ENCODE measurements at places on chromosomes 1 and 21.

GRCh38 chr1:32350785-32351398 is 11.4 kb downstream of the FAM229A start:
- peak; percentile 79 for DNase-seq

GRCh38 chr21:34936883-34937563 is 112.1 kb downstream of the RUNX1 start:
- DNase-seq: no peak

- DNase-seq: no peak
Measured at GRCh38 chr1:30780409-30780808, 22.8 kb upstream of the LAPTM5 start.

GRCh38 chr21:42651515-42652401 is 1.7 kb upstream of the PDE9A start:
- no peak for DNase-seq

DNA sequence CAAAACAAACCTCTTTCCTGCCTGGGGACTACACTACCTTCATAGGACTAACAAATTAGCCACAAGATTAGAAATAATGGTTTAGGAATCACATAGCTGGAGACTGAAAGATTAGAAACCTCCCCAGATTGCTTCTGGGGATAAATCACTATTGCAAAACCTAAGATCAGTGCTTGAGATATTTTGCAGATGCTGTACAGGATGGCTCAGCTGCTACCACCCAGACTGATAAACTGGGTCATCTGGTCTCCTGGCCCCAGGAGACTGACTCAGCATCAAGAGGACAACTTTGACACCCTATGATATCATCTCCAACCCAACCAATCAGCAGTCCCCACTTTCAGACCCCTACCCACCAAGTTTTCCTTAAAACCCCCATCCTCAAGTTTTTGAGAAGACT is 137.0 kb downstream of the LRRC53 start:
- DNase-seq: no peak

- no peak for DNase-seq
Measured at GRCh38 chr1:58548371-58548770, 1.8 kb upstream of the OMA1 start.

DNA sequence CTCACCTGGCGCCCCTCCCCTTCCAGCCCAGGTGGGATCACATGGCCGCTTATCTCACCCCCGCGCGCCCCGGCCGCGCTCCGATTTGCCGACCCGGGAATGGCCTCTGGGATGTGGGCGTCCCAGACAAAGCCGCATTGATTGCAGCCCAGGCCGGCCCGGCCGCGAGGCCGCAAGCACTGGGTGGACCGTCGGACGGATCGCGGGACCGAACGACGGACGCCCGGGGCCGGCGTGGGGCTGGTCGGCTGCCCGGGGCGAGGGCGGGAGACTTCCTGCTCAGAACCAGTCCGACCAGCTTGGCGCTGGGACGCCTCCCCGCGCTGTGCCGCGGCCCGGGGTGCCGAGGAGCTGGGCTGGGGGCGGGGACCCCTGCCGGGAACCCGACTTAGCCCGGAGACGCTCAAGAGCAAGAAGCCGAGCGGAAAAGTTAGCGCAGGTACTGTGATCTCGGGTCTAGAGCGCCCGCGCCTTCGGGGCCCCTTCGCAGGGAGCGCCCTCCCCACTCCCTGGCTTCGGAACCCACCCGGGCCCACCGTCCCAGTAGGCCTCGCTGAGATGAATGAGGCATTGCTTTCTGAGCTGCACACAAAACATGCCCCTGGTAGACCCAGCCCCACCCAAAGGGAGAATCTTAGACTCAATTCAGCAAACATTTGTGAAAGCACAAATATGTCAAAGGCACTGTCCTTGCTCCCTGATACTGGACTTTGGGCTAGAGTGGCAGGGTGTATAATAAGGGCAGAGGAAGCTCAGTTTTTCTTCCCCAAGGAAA is 415 bp upstream of the LAD1 start:
- DNase-seq: no peak

DNA sequence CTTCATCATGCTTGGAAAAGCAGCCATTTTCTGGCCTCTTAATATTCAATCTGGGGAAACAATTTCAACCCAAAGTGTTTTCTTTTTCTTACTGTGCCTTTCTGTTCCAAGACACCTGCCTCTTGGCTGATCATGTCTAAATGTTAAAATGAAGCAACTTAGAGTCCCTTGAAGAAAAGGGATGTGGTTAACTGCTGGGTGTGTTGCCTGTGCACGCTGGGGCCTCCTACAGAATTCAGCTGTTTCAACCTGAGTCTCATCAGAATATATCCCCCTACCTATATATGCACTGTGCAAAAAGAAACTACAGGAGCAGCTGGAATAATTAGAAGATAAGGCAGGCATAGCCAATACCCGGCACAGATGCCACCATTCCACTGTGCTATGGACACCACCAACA is 222.0 kb downstream of the OMA1 start:
- no peak for DNase-seq

GRCh38 chr1:221371705-221372104 is 370.2 kb downstream of the DUSP10 start:
- DNase-seq: no peak

DNA sequence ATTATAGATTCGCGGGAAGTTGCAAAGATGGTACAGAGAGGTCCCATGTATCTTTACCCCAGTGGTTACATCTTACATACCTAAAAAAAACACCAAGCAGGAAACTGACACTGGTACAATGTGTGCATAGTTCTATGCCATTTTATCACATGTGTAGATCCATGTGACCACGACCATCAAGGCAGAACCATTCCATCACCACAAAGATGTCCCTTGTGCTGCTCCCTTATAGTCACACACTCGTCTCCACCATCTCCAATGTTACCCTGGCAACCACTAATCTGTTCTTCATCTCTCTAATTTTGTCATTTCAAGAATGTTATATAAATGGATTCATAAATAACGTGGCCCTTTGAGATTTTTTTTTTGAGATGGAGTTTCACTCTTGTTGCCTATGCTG is 156.9 kb upstream of the MAGI3 start:
- no peak for DNase-seq

- no peak for DNase-seq
Measured at GRCh38 chr1:245682638-245683628, 528.1 kb downstream of the KIF26B start.

- peak; percentile 69 for DNase-seq
Measured at GRCh38 chr1:45686015-45686287, 382 bp downstream of the GPBP1L1 start.

DNA sequence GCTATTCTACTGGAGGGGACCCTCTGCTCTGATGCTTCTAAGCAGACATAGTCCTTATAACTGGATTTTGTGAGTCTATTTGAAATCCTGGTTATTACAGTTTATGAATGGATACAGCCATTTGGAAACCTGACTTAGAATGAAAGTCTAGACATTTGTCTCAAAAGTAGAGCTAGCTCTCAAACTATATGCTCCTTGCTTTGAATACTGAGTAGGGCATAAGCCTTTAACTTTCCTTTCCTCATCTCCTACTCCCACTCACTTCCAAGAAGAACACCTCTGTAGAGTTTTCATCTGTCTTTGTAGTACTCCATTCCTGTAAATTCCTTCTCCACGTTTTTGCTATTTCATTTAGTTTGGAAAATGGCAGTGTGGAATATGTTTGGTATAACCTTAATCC is 9.0 kb upstream of the ARID1A start:
- no peak for DNase-seq

DNA sequence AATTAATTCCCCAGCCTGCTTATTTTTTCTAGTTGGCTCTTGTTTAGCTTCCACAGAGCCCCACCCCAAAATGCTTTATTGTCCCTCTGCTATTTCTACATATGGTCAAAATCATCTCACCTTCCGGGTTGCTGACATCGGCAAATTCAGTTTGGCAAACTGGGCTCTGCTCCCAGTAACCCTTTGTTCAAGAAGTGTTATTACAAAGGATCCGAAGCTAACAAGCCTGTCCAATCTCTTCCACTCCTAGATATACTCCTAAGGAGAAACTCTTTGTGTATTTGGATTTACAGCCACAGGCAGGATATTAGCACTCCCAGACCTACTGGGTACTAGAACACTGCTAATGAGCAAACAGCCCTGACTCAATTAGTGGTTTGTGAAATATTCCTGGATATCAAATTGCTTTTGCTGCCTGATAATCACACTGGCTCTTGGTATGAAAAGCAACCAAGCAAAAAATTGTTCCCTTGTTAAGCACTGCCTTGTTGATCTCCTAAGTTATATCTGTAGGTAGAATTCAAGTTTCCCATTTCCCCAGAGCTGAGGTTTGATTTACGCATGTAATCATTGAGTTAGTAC is 4.0 kb downstream of the JUN start:
- no peak for DNase-seq

- peak; percentile 39 for DNase-seq
Measured at GRCh38 chr1:110118636-110119396, 6.6 kb downstream of the UBL4B start.

DNA sequence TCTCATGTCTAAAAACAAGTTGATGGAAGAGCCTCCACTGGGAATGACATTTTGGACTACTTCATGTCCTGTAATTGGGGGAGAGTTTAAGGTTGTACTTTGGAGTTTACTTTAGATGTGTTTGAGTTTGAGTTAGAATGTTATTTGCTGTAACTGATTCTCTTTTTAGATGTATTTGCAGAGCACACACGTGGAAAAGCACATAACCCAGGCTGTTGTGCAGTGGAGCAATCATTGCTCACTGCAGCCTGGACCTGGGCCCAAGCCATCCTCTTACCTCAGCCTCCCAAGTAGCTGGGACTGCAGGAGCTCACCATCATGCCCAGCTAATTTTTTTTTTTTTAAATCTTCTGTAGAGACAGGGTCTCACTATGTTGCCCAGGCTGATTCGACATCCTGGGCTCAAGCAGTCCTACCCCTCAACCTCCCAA is 36.7 kb upstream of the SH3D21 start:
- no peak for DNase-seq

Data from stimulated activated CD4-positive, alpha-beta T cell treated with anti-CD3 and anti-CD28 coated beads, Interleukin-4, amount 100 ng/mL, for 24 hours (primary cell).